ENCODE measurements at places on chromosomes 2 and 18. TPM values are rescaled to one million over a fixed set of nuclear protein-coding genes. Genes with fewer than 3 reads are reported as not detected.

The KCNS3 gene
- total RNA-seq, result 1.5 TPM

The GEN1 gene
- 12.2 TPM for total RNA-seq

The GLB1L gene
- 7.0 TPM for total RNA-seq

The CCDC102B gene
- total RNA-seq, result 0.58 TPM

The PROKR1 gene
- not detected for total RNA-seq

The HRH4 gene
- total RNA-seq, result not detected

The FAHD2B gene
- total RNA-seq, result 11.4 TPM

The ABCB11 gene
- total RNA-seq, result 0.01 TPM

The ABHD1 gene
- total RNA-seq, result 1.2 TPM

The CDH2 gene
- 32.4 TPM for total RNA-seq

The GLI2 gene
- total RNA-seq, result 24.1 TPM

The DES gene
- total RNA-seq, result 0.06 TPM

The PJVK gene
- total RNA-seq, result 1.3 TPM

The FAM161A gene
- total RNA-seq, result 8.2 TPM

The ZNF804A gene
- total RNA-seq, result not detected

The PNPT1 gene
- 32.5 TPM for total RNA-seq

The ITGA4 gene
- 2.0 TPM for total RNA-seq

The ANKRD29 gene
- 9.7 TPM for total RNA-seq

The STPG4 gene
- not detected for total RNA-seq
